SK-N-MC (cell line): ENCODE measurements at places on chromosomes 7 and 10.

- DNase-seq: no peak
Observed at GRCh38 chr10:69500864-69501468, 49.7 kb downstream of the TSPAN15 start.

DNA sequence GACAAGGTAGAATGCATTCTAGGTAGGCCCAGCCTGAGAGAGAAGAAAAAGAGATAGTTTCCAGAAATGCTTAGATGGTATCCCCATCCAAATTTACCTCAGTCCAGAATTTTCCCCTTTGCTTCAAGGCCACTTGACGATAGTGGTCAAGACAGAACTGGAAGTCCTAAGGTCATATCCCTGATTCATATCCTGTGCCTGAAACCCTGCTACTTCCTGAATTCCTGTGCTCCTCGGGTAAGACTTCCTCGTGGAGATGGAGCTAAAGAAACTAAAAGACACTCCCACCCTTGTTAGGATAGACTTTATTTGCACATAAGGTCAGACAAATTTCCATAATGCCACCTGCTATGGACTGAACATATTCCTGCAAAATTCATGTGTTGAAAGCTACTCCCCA is 175.9 kb downstream of the EVX1 start:
- DNase-seq: no peak

DNA sequence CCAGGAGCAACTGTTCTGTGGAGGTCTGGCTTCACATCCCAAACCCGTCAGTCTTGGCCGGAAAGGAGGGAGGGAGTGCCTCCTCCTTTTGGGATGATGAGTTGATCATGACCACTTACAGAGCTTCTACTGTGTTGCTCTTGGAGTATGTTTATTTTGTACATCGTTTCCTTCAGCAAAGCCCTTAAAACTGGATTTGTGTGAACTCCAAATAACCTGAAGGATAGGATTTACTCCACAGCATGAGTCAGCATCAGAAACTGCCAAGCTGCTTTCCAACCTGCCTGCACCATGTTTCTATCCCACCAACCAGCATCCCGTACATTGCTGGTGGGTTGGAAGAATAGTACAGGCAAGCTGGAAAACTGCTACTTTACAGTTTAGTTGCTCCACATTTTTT is 3.5 kb downstream of the CCDC201 start:
- DNase-seq: no peak

- no peak for DNase-seq
Observed at GRCh38 chr7:7820939-7821338, 102.5 kb upstream of the RPA3 start.

DNA sequence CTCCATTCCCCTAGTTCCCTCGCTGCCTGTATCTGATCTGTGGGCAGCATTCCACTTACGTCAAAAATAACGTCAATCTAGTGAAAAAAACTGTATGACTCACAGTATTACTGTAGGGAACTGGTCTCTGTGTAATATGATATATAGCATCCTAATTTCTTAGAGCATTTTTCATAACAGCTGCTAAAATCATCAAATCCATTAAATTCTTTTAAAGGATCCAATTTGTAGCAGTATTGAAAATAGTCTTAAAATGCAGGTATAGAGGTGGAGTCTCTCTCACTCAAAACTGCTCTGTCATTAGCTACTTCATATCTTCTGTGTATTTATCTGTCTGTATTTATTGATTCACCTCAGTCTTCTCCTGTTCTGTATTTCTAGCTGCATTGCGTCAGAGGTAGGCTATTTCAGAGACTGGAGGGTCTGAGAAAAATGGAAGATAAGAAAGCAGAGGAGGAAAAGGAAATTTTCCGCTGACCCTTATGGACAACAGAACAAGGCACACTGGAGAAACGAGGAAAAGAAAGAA is 59.9 kb downstream of the PON1 start:
- DNase-seq: no peak

DNA sequence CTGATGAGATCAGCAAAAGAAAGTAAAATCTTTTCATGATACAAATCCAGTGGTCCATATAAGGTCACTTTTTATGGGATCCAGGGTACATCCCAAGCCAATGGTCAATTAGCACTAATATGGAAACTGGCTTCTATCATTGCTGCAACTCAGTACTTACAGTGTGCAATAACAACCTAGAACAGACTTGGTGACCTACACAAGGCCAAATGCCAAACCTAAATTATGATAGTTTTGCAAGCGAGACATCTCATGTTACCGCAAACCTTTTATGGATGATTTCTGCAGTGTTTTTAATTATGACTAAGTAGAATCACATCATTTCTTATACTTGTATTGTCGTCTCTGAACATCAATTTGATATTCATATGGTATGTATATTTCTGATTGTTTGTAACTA is 583.5 kb upstream of the SEMA3D start:
- no peak for DNase-seq

GRCh38 chr10:96967847-96968246 is 135.7 kb downstream of the LCOR start:
- DNase-seq: no peak

GRCh38 chr7:55101359-55101758 is 82.5 kb downstream of the EGFR start:
- no peak for DNase-seq

- DNase-seq: peak; percentile 6
Observed at GRCh38 chr7:94145602-94146001, 141.4 kb upstream of the BET1 start.
